ENCODE measurements at places on chromosomes 2 and 18.

GRCh38 chr2:29834036-29834540, 87.3 kb downstream of the ALK start:
- no peak for DNase-seq

GRCh38 chr2:85886590-85886989, 2.2 kb downstream of the ST3GAL5 start:
- DNase-seq = no peak

DNA sequence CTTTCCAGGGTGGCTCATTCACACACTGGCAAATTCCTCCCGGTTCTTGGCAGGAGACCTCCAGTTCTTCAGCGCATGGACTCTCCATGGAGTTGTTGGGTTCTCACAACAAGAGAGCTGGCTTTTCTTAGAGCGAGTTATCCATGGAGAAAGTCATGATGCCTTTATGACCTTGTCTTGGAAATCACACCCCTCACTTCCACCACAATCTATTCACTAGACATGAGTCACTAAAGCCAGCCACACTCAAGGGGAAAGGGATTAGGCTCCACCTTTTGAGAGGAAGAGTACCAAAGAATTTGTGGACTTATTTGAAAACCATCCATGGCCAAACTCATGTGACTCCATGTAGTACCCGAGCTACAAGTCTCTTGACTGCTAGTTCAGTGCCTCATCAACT, 160.5 kb downstream of the SETBP1 start:
- no peak for DNase-seq

DNA sequence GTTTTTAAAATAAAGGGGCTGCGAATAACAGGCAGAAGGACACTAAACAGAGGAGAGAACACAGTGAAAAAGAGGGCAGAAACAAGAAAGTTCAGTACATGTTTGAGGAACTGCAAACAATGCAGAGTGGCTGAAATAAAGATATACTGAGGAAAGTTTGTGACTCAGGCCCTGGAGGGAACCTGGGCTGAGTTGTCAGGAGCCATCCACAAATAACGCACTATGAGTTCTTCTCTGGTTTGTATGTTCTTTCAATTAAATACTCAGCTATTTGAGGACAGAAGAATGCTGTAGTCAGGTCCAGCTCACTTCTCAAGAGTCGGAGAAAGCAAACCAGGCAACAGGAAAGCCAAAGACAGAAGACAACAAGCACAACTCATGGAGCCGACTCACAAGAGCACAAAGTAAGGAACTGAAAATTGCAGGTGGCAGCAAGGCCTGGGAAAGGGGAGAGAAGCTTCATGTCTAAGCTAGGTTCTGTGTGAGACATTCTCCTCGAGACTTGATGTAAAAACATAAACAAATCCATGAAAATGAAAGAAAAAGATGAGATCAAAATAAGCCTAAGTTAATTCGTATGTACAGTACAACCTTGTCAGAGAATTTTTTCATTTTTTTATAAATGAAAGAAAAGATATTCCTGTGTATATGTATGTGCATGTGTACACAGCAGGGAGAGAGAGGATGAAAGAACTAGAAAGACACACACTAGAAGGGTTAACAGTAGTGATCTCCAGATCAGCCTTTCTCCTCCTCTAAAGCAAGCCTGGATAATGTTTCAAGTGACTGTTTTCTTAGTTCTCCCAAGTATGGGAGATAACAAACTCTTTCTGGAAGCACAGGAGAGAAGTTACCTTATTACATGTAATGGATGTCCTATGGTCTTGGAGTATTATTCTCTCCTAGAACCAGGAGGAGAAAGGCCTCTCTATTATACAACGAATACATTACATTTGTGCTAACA, 41.5 kb downstream of the CHN1 start:
- no peak for DNase-seq

- no peak for DNase-seq
Observed at GRCh38 chr2:203412546-203413331, 84.5 kb downstream of the ABI2 start.

DNA sequence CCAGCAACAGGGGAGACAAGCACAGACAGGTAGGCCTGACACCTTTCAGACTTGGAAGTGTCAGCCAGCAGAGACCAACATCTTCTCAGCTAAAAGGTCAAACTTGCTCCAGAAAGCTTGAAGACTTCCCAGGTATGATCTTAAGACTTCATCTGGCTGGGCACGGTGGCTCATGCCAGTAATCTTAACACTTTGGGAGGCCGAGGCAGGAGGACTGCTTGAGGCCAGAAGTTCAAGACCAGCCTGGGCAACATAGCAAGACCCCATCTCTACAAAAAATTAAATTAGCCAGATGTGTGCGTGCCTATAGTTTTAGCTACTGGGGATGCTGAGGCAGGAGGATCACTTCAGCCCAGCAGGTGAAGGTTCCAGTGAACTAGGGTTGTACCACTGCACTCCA, 39.0 kb upstream of the SPRED2 start:
- no peak for DNase-seq

DNA sequence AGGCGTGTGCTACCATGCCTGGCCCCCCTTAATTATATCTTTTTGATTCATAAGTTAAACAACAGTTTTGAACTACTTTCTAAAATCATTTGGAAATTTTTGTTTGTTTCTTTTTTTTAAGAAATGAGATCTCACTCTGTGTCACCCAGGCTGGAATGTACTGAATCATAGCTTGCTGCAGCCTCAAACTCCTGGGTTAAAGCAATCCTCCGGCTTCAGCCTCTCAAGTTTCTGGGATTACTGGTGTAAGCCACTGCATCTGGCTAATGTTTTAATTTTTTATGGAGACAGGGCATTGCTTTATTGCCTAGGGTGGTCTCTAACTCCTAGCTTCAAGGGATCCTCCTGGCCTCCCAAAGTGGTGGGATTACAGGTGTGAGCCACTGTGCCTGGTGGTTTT, 71.5 kb downstream of the BABAM2 start:
- no peak for DNase-seq

GRCh38 chr2:121409388-121409787, 121.3 kb upstream of the RNU4ATAC start:
- DNase-seq = no peak

DNA sequence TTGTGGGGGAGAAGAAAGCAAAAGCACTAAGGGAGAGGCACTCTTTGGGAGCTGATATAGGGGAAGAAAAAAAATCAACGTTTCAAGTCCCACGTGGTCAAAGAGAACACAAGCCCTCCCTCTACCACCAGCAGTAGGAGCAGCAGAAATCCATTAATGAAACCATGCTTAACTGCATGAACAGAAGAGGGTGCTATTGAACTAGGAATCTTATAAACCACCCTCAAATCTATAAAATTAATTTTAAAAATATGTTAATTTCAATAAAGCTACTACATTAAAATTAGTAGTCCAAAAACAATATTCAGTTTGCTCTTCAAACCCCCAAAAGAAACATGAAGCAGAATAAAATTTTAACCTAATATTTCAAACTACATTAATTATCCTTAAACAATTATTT, 147.8 kb downstream of the TMEM18 start:
- no peak for DNase-seq

DNA sequence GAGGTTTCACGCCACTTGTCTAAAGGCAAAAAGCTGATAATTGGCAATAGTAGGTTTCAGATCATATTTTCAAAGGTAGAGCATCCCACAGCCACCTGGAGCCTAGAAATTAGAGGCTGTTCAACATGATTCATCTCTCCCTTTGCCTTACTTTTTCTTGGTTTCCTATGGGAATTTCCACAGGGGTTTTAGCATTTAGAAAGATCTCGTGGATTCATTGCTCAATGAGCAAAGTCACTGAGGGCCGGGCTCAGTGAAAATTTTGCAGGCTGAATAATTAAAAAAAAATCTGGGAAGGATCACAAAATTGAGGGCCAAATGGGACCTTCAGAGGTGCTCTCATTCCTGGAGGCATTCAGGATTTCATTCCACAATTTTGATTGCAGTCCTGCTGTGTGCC, 137.1 kb downstream of the VAPA start:
- DNase-seq = no peak

GRCh38 chr2:38560092-38560491, 42.6 kb downstream of the HNRNPLL start:
- DNase-seq = no peak

GRCh38 chr18:64202210-64202836, 53.4 kb upstream of the LINC00305 start:
- no peak for DNase-seq

- DNase-seq = no peak
Observed at GRCh38 chr2:36702781-36703180, 6.3 kb downstream of the VIT start.

DNA sequence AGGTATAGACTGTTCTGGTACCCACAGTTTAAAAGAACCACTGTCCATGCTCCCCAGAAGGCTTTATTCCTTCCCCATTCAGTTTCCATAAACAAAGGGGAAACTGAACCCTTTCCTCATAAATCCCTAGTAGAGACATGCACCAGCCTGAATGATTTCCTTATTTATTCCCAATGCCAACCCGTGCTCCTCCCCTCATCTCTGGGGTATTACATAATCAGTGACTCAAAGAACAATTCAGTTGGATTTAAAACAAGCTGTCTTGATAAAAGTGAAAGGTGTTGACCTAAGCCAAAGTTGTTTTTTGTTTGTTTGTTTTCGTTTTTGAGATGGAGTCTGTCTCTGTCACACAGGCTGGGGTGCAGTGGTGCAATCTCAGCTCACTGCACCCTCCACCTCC, 418.5 kb upstream of the CNTNAP5 start:
- DNase-seq = no peak

- DNase-seq = no peak
Observed at GRCh38 chr18:75339936-75340605, 87.4 kb downstream of the SMIM21 start.

DNA sequence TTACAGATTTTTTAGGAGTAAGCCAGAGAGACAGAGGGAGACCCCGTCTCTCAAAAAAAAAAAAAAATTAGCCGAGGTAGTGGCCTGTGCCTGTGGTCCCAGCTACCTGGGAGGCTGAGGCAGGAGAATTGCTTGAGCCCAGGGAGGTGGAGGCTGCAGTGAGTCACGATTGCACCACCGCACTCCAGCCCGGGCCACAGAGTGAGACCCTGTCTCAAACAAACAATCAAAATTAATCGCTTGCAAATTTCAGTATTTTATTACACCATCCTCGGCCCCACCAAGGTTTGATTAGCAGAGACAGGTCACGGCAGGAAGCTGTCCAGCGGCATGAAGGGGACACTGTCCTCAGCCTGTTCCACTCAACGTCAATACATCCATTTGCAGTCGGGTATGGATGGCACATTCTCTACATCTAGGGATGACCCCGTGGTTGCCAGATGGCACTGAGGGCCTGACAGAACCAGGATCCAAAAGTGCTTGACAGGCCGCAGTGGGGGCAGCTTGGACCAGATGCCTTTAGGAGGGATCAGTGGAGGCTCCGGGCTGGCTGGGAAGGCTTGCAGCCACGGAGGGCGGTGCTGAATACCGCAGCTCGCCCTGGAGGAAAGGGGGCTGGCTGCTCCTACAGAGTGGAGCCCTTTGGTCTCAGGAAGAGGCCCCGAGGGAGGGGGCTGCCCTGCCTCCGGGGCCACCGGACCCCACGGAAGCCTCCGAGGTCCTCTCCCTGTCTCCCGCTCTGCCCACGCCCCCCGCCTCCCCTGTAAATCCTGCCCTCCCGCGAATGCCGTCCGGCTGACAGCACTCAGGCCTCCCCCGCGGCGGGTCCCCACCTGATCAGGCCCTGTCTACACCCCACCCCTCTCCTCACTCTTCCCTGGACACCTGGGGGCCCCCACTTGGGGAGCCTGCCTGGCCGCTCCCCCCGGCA, 13.1 kb downstream of the ASPRV1 start:
- DNase-seq = no peak

DNA sequence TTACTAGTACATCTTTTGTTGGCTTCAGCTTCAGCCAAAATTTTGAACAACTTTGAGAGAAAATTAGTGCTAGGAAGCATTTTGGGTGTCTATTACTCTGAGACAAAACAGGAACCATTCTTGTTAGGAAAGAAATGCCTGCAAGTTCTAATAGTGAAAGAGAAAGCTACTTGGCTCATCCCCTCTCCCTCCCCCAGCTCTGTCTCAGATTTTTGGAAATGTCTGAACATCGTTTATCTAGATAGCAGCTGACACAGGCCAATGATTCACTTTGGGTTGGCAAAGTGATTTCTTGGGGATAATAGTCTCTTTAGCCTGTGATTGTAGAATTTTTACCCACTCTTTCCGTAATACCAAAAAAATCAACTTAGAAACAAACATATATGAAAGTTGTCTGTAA, 42.3 kb upstream of the PTPRM start:
- DNase-seq = no peak

- no peak for DNase-seq
Observed at GRCh38 chr18:32754508-32755263, 18.1 kb downstream of the KLHL14 start.

GRCh38 chr2:26985807-26986206, 15.4 kb downstream of the MAPRE3 start:
- DNase-seq = no peak

GRCh38 chr2:224793946-224794345, 77.8 kb upstream of the CCDC195 start:
- DNase-seq = no peak

- DNase-seq = no peak
Observed at GRCh38 chr18:49856496-49856895, 43.2 kb upstream of the ACAA2 start.

- no peak for DNase-seq
Observed at GRCh38 chr2:56313500-56313921, 129.7 kb downstream of the CCDC85A start.

GRCh38 chr2:160228141-160228917, 28.3 kb upstream of the ITGB6 start:
- DNase-seq = no peak

DNA sequence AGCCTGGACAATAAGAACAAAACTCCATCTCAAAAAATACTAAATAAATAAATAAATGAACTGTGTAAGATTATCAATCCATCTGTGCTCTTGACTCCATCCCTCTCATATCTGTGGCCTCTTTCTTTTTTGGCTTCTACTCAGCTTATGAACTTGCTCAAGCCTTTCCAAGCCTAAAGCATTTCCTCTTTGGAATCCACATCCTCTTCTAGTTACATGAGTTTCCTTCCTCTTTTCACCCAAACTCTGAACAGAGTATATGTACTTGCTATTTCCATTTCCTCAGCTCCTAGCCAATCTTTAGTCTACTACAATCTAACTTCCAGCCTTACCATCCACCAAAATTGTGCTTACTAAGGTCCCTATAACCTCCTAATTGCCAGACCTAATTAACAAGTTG, 2.5 kb upstream of the DNAJC10 start:
- DNase-seq = no peak

- no peak for DNase-seq
Observed at GRCh38 chr18:13393338-13393737, 174.8 kb downstream of the LDLRAD4 start.

DNA sequence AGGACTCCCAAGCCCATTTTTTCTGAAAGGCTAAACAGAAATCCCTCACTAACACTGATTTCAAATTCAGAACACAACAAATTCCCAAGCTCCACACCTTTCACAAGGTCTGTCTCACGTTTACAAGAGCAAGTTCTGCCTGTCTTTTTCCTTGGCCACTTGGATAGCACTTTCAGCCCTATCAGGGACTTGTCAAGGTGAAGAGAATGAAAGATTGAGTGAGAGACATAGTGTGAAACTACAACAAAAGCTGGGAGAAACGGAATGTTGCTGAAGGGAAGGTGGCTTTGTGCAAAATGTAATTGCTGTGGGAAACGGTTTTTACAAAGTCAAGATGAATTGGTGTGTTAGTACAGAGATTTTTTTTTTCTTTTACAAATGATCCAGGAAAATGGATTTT, 89.4 kb upstream of the GATA6 start:
- no peak for DNase-seq

- no peak for DNase-seq
Observed at GRCh38 chr18:51523671-51524070, 326.2 kb upstream of the MEX3C start.

GRCh38 chr2:27223416-27223815, 6.2 kb downstream of the CAD start:
- no peak for DNase-seq

- DNase-seq = no peak
Observed at GRCh38 chr2:163373496-163373895, 362.3 kb downstream of the FIGN start.

Data from stimulated activated CD8-positive, alpha-beta memory T cell treated with anti-CD3 and anti-CD28 coated beads, Interleukin-2, amount 100 ng/mL, for 1 hour (primary cell).